Inflammatory macrophage treated with lipopolysaccharide for 1 hour (primary cell): ENCODE measurements at places on chromosomes 13 and 19.

- peak; percentile 72 for DNase-seq
These were observed 57.3 kb downstream of the CEBPG start for GRCh38 chr19:33430674-33431277.

DNA sequence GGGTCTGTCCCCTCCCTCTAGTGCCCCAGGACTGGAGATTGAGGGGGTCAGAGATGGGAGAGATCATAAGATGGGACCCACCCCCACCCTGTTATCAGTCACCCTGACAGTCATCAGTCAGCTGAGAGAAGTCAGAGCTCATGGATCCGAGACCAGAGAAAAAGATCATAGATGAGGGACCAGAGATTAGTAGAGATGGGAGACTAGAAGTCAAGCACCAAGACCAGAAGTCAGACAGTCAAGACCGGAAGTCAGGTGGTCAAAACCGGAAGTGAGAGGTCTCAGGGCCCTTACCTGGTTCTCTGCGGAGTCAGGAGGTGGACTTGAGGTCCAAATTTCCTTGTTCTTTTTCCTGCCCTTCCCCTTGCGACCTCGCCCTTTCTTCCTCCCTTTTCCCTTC is 7.0 kb downstream of the COL5A3 start:
- DNase-seq: no peak

- no peak for DNase-seq
These were observed 4.9 kb upstream of the TDRD3 start for GRCh38 chr13:60392131-60392530.

GRCh38 chr19:21593502-21593901 is 88.1 kb downstream of the ZNF429 start:
- no peak for DNase-seq

DNA sequence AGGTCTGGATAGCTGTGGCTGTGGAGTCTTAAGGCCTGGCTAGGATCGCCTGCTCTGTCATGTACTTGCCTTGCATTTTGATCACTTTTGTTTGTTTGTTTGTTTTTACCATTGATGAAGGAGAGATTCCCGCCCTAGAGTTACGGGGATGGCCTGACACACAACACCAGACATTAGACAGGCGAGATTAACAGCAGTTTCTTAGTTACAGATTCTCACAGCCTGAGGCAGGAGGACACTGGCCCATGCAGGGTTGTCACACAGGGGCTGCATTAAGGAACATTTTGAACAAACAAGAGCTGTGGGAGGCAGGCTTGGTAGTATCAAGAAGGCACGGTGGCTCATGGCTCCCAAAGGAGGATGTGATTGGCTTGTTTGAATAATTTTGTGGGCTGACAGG is 291.8 kb downstream of the HS6ST3 start:
- DNase-seq: no peak

DNA sequence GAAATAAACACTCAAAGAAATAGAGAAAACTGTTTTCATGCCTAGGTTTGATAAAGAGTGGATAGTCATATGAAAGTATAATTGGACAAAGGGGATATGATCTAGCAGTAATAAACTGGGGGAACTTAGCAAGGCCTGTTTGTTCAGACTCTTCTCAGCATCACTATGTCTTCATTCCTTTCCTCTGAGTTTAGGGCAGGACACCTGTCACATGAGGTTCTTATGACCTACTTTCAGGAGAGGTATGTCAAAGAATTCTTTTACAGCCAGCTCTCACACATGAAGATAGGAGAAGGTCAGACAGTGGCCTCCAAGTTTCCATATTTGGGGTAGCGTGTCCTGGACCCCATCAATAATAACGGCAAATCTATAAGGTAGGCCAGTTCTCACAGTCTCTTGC is 11.4 kb upstream of the RFXAP start:
- DNase-seq: no peak

DNA sequence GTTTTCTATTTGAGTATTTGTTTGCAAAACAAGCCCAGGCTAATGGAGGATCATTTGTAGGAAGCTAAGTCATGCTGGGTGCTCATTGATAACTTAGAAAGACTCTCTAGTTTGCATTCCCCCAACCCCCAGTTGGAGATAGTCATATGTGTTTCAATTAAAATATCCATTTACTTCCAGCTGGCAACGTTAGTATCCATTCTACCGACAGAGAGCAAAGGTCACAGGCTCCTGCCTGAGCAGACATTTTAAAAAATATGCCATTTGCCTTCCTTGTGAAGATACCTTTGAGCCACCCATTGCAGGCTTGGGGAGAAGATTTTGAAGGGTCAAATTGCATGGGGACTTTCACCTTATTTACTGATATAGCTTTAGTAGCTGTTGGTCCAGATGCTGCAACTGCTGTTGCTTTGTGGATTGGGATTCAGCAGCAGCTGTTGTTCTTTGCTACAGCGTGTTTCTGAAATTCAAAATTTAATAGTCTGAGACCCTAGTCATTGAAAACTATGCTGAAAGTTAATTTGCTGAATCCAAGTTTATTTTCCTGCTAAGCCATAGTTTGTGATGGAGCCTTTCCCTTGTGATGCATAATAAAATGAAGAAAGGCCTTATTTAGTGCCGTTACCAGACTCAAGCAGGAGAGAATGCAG is 335.1 kb downstream of the GPC6 start:
- DNase-seq: no peak

DNA sequence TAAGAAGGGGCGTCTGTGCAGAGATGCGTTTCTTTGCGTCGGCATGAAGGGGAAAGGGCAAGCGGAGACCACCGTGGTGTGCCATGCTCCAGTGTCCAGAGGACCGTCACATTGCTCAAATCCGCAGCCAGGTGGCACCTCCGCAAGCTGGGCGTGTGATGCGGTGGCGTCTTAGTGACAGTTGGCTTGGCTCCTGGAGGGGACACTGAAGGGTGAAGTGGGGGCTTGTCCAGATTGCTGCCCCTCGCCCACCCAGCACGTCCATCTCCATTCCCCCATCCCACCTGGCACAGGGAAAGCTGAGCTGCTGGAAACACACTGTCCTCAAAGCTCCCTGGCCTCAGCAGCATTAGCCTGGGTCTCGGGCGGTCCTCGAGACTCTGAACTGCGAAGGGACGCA is 135.3 kb downstream of the SOX1 start:
- no peak for DNase-seq

DNA sequence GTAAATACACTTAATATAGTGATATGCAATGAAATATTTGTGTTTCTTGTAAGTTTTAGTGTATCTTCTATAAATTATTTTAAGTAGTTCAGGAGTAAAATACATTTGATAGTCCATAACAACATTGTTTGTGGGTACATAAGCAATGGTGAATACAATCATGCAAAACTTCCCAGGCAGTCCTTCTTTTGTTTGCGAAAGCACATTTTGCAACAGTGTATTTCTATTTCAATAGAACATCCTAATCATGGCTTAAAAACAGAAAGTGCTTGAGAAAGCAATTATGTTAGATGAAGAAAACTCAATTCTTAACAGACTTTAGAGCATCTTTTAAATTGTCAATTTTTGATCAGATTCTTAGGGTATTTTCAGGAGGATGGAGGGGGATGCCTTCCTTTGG is 155.6 kb downstream of the POSTN start:
- DNase-seq: no peak

DNA sequence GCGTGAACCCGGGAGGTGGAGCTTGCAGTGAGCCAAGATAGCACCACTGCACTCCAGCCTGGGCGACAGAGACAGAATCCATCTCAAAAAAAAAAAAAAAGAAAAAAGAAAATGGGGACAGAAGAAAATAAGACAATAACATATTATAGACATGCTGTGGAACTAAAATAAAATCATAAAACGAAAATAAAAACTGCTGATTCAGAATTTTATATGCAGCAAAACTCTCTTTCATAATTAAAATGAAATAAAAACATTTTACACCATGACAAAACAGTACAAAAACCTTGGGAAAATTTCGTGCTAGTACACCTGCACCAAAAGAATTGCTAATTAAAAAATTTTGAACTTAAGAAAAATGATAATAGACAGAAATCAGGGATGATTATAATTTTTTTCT is 2245.1 kb downstream of the PCDH9 start:
- no peak for DNase-seq

GRCh38 chr13:44768775-44769581 is 192.8 kb upstream of the TSC22D1 start:
- DNase-seq: peak; percentile 98

DNA sequence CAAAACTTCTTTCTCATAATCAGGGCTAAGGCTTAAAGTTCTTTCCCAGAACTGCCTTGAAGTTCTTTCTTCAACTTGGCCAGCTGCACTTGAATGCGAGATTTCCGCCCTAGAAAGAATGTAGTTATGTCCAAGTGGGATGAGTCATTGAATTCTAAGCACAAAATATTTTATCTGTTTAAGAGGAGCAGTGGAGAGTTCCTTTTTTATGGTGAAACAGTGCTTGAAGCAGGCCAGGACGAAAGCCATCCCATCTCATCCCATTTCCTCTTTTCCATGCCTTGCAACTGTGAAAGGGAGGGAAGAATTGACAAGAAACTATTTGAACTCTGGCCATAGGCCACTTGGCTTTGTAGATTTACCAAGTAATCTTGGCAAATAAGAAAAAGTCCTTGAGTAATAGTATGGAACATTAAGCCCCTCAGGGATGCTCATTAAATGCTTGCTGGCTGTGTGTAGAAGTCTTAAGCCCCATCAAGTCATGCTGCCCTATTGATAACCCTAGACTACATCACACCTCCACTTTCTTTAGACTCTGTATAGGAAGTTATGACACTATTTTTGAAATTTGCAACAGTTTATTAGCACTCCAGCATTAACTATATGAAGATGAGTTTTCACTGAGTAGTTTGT is 174.5 kb downstream of the KCTD12 start:
- DNase-seq: peak; percentile 72

- DNase-seq: no peak
These were observed 184.2 kb downstream of the EFNB2 start for GRCh38 chr13:106351251-106351650.

DNA sequence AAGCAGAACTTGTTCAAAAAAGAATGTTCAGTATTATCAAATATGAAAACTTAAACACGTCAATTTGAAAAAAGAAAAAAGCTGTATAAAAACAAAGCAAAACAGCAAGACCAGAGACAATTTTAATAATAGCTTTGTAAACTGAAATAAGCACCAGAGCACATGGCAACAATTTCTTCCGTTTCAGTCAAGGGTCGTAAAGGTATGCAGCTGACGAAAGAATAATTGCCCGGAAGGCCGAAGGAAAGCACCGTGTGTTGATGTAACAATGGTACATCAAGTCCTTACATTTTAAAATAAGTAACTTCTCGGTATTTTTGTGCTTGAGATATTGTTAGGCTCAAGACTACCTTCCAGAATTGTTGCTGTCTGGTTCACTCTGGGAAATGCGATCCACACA is 1.7 kb downstream of the PROSER1 start:
- DNase-seq: no peak

GRCh38 chr13:94327318-94327717 is 152.2 kb downstream of the DCT start:
- no peak for DNase-seq

DNA sequence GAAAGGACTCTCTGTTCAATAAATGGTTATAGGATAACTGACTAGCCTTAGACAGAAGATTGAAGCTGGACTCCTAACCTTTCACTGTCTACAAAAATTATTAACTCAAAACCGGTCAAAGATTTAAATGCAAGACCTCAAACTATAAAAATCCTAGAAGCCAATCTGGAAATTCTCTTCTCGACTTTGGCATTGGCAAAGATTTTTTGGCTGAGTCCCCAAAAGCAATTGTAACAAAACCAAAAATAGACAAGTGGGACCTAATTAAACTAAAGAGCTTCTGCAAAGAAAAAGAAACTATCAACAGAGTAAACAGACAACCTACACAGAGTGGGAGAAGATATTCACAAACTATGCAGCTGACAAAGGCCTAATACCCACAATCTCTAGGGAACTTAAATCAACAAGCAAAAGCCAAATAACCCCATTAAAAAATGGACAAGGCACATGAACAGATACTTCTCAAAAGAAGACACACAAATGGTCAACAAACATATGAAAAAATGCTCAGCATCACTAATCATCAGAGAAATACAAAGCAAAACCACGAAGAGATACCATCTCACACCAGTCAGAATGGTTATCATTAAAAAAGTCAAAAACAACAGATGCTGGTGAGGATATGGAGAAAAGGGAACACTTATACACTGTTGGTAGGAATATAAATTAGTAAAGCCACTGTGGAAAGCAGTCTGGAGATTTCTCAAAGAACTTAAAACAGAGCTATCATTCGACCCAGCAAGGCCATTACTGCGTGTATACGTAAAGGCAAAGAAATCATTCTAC is 266.3 kb downstream of the DNAJC15 start:
- no peak for DNase-seq

- DNase-seq: no peak
These were observed 1081.9 kb downstream of the SLITRK1 start for GRCh38 chr13:82800391-82800790.

DNA sequence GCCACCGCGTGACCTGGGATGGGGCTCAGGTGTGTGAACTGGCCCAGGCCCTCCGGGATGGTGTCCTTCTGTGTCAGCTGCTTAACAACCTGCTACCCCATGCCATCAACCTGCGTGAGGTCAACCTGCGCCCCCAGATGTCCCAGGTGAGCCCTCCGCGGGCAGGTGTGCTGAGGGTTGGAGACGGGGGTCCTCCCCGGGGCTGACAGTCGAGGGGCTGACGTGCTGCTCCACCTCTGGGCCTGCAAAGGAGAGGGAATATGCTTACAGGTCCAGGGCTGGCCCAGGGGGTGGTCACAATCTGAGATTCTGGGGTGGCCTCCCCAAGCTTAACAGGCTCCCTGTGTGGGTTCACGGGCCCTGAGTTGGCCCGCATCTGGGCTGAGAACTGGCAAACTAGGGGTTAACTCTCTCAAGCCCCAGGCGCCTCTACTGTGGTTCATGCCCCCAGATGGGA is 386 bp downstream of the VAV1 start:
- DNase-seq: no peak

- peak; percentile 16 for DNase-seq
These were observed 5.8 kb downstream of the CD320 start for GRCh38 chr19:8302357-8302691.

DNA sequence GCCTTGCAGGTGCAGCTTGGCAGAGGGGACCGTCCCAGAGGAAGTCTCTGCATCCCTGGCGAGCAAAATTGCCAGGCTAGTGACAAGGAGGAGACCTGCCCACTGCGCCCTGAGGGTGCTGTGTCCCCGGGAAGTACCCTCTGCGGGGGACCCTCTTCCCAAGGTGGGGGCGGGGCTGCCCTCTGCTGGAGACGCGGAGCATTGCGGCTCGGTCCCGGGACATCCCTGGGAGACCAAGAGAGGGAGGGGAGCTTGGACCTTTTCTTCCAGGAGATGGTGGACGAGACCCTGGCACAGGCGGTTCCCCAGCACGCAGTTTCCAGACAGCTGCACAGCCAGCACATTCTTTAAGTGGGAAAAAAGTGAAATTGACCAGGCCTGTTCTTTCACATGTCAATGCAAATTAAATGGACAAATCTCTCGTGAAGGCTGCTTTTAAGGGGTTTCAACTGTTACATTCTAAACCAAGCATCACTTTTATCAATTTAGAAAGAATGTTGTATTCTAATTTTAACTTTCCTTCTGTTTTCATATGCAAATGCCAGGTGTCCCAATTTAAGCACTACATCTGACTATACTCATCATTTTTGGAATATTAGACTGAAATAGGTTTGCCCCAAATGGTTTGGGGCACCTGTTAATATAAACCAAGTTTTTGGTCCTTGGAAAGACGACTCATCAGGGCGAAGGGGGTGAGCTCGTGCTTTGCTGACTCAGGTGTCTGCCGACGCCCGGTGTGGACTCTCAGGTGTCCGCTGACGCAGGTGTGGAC is 60.7 kb downstream of the MCF2L start:
- DNase-seq: peak; percentile 38

GRCh38 chr13:74910415-74910814 is 571.6 kb downstream of the TBC1D4 start:
- no peak for DNase-seq
